ENCODE measurements at places on chromosomes 4 and X.
A peak's percentile ranks its signal among the peaks of the same experiment; 100 is the strongest.

DNA sequence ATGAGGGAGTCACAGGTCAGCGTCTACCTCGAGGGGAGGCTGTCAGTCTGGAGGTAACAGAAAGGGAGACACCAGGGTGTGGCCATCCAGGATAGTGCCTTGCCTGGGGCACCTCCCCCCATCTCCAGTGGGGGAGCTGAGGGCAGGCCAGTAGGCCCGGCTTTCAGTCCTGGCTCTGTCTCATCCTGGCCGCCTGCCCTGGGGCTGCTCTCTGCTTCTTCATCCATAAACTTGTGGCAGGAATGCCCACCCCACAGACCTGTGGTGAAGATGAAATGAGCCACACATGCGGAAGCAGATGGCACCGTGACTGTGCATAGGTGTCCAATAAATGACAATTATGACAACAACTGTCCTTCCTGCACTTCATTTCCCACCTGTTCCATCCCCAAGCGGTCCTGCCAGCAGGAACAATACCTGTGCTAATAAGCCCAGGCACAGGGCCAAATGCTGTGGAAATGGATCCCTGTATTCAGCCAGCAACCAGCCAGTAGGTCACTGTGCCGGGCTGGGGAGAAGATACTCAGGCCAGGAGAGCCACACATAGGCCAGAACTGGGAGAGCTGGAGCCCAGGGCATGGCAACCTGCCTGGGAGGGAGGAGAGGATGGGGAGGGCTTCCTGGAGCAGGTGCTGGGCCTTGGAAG lies 30.2 kb downstream of the TRO start:
- DNase-seq, result no peak

DNA sequence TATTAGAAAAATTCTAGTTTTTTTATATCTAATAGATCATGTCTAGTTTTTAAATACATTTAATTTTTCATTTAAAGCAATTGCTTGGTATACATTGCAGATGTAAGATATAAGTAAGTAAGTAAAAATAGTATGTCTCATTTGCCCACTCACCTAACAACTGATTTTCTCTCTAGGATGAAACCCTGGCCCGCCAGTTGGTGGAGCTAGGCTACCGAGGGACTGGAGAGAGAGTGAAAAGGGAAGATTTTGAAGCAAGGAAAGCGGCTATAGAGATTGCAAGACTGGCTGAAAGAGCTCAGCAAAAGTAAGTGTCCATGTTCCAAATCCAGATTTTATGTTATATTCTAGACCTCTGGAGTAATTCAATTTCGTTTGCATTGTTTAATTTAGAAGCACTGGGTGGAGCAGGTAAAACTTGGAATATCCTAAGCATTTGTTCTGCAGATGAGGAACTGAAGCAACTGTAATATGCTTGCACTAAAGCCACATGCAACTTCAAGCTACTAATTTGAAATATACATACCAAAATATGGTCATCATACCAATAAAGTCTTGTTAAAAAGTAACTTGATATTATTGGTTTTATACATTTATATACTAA lies 27.1 kb downstream of the CFAP299 start:
- peak; percentile 63 for DNase-seq

- DNase-seq, result no peak
Measured at GRCh38 chr4:160819791-160820190, 1344.0 kb downstream of the FSTL5 start.

DNA sequence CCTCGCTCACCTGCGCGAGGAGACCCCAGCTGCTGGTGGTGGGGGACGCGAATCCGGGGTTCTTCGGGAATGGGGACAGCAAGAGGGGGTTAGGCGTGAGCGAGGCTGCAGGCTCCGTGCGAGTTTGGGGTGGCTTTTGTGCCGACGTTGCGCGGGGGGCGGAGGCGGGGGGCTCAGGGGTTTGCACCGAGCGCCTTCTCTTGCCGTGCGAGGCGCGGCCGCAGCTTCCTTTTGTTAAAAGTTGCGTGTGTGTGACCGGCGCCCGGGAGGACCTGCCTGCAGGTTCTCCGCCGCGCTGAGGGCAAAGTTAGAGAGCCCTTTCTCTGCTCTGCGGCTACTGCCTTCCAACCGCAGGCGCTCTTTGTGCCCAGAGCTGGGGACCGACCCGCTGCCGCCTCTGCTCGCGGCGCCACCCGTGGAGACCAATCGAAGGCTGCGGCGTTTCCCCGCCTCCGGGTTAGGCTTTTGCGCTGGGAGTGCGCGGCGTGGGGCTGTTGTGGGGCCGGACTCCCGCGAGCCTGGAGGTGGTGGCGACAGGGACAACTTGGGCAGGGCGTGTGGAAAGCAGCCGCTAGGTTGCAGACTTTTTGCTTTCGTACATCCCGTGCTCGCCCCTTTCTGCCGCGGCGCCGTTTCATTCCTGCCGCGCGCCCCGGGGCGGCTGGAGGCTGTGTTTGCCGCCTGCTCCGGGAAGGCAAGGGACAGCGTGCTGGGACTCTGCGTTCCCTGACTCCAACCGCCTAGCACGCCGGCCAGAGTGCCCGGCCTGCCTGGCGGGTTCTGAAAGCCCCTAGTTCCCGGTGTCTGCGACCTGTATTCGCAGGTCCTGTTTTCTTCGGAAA lies 716 bp downstream of the KIT start:
- peak; percentile 81 for DNase-seq

DNA sequence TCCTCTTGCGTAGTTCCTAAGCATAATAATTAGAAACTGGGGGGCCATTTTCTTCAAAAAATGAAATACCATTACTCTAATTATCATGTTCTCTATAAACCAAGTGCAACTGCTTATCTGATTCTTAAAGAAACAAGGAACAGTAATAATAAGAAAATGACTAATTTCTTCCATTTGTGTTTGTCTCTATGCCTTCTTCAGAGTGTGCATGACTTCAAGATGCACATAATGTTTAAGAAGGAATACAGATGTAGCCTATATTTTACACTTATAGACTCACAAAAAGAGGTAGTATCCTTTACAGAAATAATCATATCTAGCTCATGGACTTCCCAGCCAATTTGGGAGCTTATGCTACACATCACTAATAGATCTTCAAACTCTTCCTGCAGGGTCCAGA lies 131.7 kb downstream of the CHRNA9 start:
- DNase-seq, result no peak

GRCh38 chrX:71057848-71058530 lies 10.1 kb downstream of the SNX12 start:
- no peak for DNase-seq

DNA sequence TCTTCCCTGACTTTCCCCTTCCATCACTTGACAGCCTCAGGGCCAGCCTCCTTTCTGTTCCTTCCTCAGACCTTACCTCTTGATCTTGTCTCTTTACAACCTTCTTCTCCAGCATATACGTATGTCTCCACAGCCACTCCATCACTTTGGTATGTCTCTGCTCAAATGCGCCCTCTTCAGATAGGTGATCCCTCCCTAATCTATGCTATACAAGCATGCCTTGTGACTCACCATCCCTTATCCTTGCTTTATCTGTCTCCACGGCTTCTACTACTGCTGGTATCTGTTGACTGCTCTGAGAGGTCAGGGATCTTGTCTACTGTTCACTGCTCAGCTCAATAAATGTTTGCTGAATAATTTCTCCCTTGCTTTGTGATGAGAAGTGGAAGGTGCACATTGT lies 9.0 kb downstream of the ARAP2 start:
- no peak for DNase-seq

DNA sequence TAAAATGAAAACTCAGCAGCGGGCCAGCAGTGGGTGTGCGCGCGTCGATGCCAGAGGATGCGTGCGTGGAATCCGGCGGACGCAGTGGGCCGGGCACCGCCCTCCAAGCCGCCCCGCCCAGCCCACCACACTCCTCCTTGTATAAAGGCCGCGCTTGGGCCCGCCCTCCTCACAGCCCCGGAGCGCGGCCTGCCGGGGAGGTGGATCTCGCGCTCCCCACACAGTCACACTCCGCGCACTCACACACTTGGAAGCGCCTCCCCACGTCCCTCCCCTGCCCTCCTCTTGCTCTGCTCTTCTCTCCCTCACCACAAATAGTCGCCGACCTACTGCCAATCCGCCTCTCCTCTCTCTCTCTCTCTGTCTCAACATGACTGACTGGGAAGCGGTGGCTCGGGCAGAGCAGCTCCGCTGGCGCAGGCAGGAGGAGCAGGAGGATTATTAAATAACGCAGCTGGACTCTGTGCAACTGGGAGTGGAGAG lies at the start of gene CCSER1:
Gene CCSER1 (plus strand): TSS at position 172 of the 483 bp plus-strand sequence.
- peak; percentile 72 for DNase-seq

GRCh38 chrX:56987741-56988140 lies 7.6 kb downstream of the SPIN3 start:
- no peak for DNase-seq
